Progenitor cell of endocrine pancreas (in vitro differentiated cells): ENCODE measurements at places on chromosomes 5 and 9. TPM values are rescaled to one million over a fixed set of nuclear protein-coding genes. Genes with fewer than 3 reads are reported as not detected.

- DNase-seq: no peak
Observed at GRCh38 chr5:1552521-1553255, 28.9 kb upstream of the LPCAT1 start.

DNA sequence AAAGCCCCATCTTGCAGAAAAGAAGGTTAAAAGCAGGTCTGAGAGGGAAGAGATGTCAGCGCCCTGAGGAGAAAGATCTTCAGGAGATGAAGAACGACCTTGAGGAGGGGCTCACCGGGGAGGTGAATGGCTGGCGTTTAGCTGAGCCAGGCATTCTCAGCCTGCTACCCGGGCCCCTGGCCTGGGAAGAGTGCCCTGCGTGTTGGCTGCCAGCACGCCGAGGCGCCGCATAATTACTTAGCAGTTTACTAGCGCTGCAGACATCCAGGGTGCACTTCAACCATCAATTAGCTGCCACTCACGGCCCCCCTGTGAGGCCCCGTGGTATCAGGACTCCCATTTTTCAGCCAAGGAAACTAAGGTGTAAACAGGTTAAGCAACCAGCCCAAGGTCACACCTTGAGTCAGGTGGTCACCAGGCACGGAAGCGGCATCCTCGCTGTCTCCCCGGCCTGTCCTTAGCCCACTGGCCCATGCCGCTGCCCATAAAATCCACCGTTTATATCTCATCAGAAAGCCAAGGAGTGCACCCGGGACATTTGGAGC, 551.9 kb downstream of the BNC2 start:
- DNase-seq: no peak

- no peak for DNase-seq
Observed at GRCh38 chr5:169544264-169544950, 39.2 kb upstream of the SPDL1 start.

Gene HRCT1
- not detected in 2 replicates for total RNA-seq

Gene GCNT1
- 57.1 and 69.3 TPM in 2 replicates for total RNA-seq

DNA sequence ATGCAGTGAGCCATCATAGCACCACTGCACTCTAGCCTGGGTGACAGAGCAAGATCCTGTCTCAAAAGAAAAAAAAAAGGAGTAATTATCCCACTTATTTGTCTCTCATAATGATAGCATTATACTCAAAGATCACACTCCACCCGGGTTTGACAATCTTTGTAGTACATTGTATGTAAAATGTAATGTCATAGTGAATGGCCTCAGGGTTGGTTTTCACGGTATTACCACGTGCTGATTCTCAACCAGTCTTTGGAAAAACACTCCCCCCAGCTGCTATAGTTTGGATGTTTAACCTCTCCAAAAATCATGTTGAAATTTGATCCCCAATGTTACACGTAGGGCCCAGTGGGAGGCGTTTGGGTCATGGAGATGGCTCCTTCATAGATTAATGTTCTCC, 402.4 kb upstream of the GRAMD2B start:
- DNase-seq: no peak

Gene SLC6A19
- 2.2 and 2.6 TPM in 2 replicates for total RNA-seq

DNA sequence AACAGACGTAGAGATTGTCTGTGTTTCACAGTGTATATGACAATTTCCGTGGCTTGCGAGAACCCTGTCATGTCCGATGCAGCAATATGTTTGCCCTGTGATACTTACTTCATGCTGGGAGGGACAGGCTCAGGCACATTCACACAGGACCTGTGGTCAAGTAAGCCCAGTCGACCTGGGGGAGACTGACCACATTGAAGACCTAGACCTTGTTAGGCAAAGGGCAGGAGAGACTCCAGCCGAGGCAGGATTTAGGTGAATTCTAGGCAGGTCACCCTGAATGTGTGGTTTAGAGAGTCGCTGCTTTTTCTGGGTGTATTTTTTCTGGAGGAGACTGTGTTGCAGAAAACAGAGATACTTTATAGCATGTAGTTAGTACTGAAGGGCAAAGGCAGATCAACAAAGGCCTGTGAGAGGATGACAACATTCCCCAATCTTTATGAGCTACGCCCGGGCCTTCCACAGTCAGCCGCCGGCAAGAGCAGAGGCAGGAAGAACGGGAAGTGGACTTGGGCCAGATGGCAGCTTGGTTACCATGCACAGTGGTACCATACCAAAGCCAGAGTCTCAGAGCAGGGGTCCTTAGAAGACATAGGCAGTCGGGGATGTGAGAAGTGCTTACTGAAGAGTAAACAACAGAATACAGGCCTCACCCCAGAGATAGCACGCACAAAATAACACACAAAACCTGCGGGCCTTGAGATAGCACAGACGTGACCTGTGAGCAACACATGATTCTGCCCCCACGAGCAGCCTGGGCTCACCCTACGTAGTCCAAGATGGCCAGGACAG, 220.7 kb downstream of the CACNA1B start:
- DNase-seq: no peak

Gene SPTLC1
- total RNA-seq: 68.5 and 68.8 TPM in 2 replicates

DNA sequence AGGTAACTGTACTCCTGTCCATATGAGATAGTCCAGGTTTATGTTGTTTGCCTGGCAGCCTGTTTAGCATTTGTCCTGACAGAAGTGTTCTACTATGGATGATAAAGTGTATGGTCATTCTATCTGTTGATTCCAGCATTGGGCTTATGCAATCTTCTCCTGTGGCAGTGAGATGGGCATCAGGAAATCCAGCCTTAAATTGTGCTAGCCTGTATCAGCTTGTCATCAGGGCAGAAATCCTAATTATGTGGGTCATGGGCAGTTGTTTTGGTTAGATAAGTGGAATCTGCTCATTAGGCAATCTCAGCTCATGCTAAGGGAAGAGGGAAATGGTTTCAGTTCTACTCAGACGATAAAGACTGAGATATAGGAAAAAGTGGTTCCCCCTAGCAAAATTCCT, 247.4 kb upstream of the CHD1 start:
- DNase-seq: no peak

Gene KIAA0825
- total RNA-seq: 5.8 and 6.3 TPM in 2 replicates

GRCh38 chr5:127353796-127354195, 63.2 kb downstream of the MEGF10 start:
- DNase-seq: no peak

DNA sequence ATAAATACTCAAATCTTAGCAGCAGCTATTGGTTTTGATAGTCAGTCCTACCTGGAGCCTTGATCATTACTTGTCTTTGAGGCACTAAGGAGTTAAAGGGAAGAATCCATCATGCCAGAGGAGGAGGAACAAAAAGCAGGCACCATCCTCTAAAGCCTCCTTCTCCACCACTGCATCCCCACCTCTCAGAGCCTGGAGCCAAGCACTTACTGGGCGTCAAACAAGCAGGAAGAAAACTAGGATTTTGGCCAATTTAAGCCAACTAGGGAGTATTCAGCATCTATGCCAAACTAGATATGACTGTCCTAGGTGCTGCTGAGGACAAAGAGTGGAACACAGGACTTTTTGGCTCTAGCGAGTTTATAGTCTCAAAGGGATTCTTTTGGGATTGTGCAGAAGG, 152.5 kb downstream of the PPP2R2B start:
- no peak for DNase-seq

Gene EIF4E1B
- total RNA-seq: not detected in 2 replicates

DNA sequence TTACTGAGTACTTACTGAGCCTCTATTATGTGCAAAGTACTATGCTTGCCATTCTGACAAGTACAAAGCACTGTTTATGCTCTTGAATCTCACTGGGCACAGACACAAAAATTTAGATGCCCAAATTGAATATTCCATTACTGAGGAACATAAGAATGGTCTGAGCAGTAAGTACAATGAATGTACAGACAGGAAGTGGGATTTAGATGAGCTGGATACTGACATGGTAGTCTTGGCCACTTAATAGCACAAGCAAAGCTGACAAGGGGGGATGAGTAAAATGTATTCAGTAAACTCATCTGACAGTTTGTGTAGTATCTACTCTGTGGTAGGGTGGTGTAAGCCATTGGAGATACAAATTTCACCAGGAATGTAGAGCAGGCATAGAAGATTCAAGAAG, 132.4 kb downstream of the EFNA5 start:
- no peak for DNase-seq

- DNase-seq: no peak
Observed at GRCh38 chr5:81408496-81408895, 14.6 kb upstream of the ACOT12 start.

DNA sequence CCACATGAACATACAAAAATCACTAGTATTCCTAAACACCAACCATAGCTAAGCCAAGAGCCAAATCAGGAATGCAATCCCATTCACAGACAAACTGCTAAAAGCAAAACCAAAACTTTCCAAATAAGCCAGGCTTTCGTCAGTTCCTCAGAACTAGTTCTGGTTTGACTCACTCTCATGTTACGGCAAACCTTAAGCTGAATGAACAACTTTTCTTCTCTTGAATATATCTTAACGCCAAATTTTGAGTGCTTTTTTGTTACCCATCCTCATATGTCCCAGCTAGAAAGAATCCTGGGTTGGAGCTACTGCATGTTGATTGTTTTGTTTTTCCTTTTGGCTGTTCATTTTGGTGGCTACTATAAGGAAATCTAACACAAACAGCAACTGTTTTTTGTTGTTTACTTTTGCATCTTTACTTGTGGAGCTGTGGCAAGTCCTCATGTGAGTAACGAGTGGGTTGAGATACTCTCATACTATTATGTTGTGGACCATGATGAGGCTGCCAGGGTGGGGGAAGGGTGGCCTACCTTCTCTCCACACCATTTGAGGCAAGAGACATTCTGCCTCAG, at the start of gene PDCD1LG2:
TSS of gene PDCD1LG2 (plus strand) at position 172 of the 572 bp plus-strand sequence. CDS start 12,016 bp downstream, outside the sequence.
- DNase-seq: no peak

DNA sequence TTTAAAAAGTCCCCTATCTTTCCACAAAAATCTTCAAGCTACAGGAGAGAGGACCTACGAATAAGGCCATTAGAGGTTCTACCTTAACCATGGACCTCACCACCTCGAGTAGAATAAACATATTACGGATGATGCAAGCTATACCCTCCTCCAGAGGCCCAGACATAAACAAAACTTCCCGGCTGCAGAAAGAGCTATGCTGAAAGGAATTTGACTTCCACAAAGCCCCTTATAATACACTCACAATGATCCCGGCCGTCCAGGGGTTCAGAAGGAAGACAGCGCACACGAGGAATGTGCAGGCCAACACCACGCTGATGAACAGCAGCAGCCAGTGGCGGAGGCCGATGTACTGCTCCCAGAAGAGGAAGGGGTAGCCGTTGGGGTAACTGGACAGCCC, 59.0 kb downstream of the PTCH1 start:
- no peak for DNase-seq

Gene FGF1
- total RNA-seq: not detected in 2 replicates

DNA sequence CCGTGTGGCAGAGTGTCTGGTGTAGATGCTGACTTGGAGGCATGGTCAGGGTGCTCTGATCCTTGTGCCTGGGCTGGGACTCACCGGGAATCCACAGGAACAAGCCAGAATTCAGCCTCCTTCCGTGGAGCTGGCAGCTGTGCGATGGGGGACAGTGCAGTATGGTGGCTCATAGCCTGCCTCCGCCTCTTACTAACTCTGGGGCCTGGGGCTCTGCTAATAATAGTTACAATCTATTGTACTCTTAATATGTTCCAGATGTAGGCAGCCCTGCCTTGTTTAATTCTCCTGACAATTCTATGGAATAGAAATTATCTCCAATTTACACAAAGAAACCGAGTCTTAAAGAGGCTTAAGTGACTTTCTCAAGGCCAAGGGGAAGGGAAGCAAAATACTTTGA, 77.6 kb downstream of the PCDH1 start:
- DNase-seq: no peak

DNA sequence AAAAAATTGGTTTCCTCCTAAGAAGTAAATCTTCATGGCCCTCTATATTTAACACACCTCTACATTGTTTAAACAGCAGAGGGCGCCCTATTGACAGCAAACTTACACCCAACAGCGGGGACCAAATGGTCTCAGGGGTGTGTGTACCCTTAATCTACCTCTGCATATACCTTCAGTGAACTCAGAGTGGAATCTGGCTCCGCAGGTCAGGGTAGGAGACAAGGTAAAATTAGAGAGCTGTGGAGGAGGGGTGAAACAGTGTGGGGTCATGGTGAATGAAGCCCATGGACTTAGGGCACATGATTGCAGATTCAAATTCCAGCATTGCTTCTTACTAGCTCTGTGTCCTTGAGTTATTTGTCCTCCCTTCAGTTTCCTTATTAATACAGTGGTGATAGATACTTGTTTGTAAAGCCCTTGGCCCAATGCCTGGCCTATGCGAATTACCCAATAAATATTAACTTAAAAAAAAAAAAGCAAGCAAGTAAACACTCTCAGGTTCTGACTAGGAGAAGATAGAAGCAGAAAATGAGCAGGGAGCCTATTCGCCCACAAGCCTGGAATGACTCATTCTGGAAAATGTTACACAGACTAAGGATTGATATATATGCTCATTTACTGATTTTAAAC, 122.9 kb downstream of the CAVIN4 start:
- DNase-seq: no peak

Gene RGS14
- 13.0 and 15.0 TPM in 2 replicates for total RNA-seq

- DNase-seq: no peak
Observed at GRCh38 chr9:114338187-114338586, 8.5 kb downstream of the ORM2 start.

DNA sequence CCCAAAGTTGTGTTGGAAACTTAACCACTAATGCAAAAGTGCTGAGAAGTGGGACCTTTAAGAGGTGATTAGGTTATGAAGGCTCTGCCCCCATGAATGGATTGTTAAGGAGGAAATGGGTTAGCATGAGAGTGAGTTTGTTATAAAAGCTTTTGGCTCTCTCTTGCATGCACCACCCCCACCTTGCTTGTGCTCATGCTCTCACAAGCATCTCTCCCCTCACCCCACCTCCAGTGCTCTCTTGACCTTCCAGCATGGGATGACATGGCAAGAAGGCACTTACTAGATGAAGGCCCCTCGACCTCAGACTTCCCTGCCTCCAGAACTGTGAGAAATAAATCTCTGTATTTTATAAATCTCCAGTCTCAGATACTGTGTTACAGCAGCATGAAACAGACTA, 52.8 kb downstream of the RICTOR start:
- DNase-seq: no peak

Gene CRHBP
- total RNA-seq: 1.1 and 2.2 TPM in 2 replicates

Gene C9orf85
- total RNA-seq: 12.3 and 16.1 TPM in 2 replicates

DNA sequence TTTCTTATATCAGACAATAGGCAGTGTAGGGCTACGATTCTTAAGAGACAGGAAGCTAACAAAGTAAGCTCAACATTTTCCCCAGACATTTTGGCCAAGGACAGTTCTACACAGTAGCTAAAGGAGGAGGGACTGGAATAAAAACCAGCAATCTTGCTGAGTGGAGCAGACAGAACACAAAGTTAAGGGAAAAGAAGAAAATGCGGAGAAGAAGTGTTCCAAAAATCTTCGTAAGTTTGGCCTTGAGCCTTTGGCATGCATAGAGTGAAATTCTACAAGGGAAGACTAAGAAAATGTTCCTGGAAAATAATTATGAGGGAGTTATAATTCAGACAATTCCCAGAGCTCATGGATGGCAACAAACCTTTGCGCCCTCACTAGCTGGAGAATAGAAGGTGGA, 748.0 kb upstream of the CTNND2 start:
- DNase-seq: no peak

Gene AQP3
- total RNA-seq: 6.3 and 6.9 TPM in 2 replicates

Gene PCDHA13
- total RNA-seq: 3.5 and 3.9 TPM in 2 replicates

- DNase-seq: no peak
Observed at GRCh38 chr5:92561411-92561959, 1019.5 kb downstream of the NR2F1-AS1 start.

Gene SPATA31A7
- total RNA-seq: not detected in 2 replicates

Gene RNF224
- total RNA-seq: 0.27 and 0.53 TPM in 2 replicates

Gene ANKRD20A1
- 1.6 and 2.2 TPM in 2 replicates for total RNA-seq
